CD4-positive, alpha-beta T cell (primary cell): ENCODE measurements at places on chromosomes 6 and 20. TPM values are rescaled to one million over a fixed set of nuclear protein-coding genes. Genes with fewer than 3 reads are reported as not detected.

- peak; percentile 71 for DNase-seq
Measured at GRCh38 chr6:105601541-105602236, 198.8 kb upstream of the PREP start.

TMEM244 gene
- total RNA-seq = not detected

- DNase-seq = no peak
Measured at GRCh38 chr20:47024461-47024937, 129.9 kb downstream of the EYA2 start.

DNA sequence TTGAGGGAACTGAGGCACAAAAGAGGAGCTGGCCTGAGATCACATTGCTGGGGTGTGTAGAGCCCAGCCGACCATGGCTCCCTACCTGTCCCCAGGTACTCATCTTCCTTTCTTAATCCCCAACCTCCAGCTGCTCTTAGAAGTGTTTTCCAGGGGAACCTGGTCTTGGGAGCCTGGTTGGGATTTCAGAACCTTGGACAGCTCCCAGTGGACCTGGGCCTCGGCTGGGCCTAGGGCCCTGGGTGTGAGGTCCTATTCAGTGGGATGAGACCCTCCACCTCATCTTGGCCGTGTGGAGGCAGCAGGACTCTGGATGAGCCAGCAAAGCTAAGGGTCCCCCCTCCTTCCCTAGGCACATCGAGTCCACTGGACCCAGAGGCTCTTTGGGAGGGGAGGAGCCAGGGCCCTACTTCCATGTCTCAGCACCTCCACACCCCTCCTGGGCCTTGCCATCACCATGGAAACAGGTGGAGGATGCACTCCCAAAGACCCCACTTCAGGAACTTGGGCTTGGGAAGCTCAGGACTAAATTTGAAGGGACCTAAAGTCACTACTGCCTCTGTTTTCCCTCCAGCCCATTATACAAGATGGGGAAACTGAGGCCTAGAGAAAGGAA lies 38.5 kb downstream of the DLGAP4 start:
- peak; percentile 3 for DNase-seq

GRCh38 chr6:20126102-20126752 lies 86.0 kb downstream of the MBOAT1 start:
- DNase-seq = no peak

DNA sequence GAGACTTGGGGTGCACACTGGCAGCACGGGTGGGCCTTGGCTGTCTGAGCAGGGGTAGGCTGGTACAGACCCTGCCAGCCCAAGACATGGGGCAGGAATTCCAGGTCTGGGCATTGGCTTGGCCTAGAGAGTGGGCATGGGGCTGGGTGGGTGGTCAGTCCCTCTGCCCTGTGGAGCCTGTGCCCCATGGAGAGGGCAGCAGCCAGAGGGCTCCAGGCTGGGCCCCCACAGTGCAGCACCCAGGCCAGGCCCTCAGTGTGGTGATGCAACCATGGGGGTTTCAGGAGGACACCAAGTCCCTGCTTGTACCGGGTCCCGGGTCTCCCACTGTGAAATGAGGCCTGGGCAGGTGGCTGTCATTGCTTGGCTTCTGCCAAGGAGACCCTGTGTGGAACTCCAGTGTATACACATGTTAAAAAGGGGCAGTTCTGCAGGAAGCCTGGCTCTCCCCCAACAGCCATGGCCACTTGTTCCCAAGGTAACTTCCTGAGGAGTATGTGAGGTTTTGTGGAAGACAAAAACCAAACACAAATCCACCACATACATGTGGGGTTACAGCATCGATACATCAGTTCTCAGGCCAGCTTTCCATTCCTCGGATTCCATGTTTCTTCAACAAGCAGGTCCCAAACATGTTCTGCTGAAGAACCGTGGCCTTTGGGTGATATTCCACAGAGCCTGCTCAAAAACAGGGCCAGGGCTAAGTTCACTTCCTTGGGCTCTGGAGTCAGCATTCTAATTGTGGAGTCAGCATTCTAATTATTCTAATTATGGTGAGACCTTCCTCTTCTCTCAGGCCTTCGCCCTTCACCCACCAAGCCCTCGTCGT lies 77.3 kb downstream of the DACT2 start:
- no peak for DNase-seq

- no peak for DNase-seq
Measured at GRCh38 chr6:7568021-7568420, 22.0 kb upstream of the SNRNP48 start.

DNA sequence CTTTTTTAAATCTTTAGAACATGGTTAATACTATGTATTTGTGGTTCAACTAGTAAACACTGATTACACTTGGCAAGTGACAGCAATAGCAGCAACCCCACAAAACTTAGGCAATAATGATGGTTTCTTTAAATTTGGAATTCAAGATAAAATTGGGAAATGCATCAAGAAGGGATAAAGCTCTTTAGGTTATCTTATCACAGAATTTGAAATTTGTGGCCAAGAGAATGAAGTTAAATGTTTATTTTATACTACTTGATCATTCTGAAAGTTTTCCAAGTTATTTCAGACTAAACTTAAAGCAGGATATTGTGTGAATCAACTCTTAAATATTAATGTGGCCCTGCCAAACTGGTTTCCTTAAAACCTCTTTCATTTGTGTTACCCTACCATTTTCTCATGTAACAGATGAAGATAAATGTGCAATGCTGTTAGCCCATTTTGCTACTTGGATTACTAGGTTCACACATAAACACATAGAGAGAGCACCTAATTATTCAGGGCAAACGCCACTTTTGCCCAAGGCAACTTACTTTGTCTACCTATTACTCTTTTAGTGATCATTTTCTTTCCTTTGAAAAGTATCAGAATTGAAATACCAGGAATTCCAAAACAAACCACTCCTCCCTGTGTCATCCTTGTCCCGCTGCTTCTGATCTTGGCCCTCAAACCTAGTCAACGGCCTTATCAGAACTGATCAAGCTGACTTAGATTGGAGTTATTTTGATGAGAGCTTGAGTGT lies 186.7 kb upstream of the TENT5A start:
- DNase-seq = no peak

- no peak for DNase-seq
Measured at GRCh38 chr6:41624621-41625380, 13.5 kb upstream of the MDFI start.

EEF1E1 gene
- total RNA-seq = 14.7 TPM

DNA sequence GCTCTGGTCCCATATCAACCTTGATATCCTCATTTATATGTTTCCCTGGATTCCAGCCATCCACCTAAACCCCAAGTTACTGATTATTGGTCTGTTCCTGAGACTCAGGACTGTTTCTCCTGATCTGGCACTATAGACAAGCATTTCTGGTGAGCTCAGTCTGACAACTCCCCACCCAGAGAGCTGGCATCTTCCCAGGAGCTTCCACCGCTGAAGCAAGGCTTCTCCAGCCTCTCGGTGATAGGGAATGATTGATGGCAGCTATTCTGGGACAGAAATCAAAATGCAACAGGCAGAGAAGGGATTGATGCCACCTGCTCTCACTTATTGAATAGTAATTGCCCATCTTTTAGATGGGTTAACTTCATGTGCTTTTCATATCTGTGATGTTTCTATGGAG lies 169.7 kb upstream of the GGTLC1 start:
- no peak for DNase-seq

DNA sequence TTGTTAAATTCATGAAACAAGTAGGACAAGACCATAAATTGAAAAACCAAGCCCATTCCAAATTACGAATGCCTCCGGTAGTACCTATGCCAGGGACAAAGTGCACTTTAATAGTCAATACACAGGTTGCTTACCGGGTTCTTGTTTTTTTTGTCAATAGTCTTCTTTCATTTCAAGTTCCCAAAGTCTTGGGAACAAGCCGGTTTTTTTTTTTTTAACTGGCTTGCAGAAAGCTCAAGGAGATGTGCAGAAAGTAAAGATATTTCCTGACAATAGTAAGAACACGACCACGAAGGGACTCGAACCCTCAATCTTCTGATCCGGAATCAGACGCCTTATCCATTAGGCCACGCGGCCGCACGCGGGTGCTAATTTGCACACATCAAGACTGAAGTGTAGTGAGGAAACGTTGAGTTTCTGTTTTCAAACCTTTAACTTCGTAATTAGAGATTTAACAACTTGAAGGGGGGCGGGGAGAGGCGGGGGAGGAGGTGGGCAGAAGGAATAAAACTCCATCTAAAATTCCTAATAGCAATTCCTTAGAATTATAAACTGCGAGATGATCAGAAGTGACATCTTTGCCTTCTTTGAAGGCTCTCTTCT lies 181.0 kb downstream of the TRIM27 start:
- DNase-seq = no peak

DNA sequence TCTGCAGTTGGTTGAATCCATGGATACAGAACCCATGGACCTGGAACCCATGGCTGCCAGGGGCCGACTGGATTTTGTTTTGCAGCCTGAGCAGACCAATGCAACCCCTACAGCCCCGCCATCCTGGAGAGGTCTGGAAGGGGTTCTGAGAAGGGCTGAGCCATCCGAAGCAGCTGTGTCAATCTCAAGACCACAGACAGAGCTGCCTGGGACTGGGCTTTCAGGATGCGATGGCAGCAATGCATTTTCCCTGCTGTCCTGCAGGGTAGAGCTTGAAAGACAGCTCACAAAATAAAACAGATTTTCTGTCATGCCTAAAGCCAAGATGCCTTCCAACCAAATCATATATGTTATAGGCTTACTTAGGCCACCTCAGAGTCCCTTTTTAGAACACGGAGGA lies 125.8 kb upstream of the NXT1 start:
- no peak for DNase-seq

DNA sequence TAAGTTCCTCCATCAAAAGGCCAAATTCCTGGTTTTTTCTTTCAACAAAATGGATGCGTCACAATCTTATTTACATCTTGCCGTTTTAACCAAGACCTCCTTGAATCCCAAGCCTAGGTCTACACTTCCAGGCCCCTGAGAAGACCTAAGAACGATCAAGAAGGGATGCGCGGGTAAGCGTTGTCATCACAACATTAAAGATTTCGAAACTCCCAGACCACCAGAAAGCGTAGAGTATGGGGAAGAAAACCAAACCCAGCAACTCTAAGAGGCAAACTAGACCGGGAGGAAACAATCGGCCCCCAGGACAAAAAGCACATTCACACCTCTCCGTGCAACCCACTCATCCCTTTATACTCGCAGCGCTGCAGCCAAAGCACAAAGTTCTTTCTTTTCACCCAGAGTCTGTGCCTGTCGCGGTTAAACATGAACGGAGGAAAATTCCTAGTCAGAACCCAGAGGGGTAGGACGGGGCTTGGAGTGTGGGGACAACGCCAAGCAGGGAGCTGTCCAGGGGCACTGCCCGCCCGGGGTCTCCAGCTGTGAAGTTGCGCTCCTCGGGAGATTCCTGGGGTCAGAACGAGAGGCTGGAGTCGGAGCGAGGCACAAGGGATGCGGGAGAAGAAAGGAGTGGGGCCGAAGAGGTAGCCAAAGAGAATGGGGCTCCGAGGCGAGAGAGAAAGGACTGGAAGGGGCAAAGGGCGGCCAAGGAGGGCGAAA lies 725 bp downstream of the OSER1 start:
- DNase-seq = no peak

- DNase-seq = no peak
Measured at GRCh38 chr6:44837741-44838140, 450.2 kb downstream of the CDC5L start.

GRCh38 chr20:62726276-62726675 lies 17.6 kb downstream of the NTSR1 start:
- DNase-seq = no peak

DNA sequence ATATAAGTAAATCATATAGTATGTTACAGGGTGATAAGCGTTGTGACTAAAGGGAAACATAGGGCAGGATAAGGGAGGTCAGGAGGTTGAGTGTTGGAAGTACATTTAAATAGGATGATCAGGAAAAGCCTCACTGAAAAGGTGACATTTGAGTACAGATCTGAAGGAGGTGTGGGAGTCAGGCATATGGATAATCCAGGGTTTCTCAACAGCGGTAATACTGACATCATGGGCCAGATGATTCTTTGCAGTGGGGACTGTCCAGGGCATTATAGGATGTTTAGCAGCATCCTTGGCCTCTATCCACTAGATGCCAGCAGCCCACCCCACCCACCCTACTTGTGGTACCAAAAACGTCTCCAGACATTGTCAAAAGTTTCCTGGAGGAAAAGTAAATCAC lies 292.6 kb upstream of the PREP start:
- DNase-seq = no peak

- DNase-seq = no peak
Measured at GRCh38 chr20:62114894-62115293, 7.4 kb upstream of the LSM14B start.

- DNase-seq = no peak
Measured at GRCh38 chr6:98579941-98580340, 254.4 kb upstream of the POU3F2 start.

MANEA gene
- 8.0 TPM for total RNA-seq
